ENCODE measurements at places on chromosomes 7 and 10.
A peak's percentile ranks its signal among the peaks of the same experiment; 100 is the strongest.

DNA sequence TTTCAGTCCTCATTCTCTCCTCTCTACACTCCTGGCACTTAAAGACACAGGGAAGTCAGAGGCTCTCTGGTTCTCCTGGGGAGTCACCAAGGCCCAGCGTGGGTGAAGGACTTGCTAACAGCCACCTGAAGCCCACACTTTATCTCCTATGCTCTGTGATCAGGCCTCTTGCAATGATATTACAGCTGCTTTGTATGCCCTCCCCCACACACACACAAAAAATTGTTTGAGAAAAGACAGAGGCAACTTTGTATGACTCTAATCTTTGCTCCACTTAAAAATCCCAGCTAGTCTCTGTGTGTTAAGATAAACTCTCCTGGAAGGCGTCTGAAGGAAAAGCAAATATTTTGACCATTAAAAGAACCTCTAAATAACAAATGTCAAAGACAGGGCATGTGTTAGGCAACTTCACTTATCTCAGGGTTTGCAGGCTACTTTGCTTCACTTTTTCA, 507.2 kb downstream of the TNS3 start:
- DNase-seq: no peak

DNA sequence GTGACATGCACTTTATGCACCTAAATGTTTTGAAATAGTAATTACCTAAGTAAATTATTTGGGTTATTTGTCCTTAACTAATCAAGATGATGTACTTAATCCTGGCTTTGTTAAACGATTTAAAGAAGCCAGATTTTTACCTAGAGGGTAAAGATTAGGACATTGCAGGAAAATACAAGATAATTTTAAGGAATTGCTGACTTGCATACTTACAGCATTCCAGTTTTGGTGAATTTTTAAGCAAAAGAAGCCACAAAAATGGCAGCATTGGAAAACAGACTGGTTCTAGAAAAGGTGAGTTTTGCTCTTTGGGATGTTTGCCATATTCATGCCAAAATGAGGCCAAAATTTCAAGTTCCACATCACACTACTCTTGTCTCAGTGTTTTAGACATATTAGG, 33.4 kb downstream of the BCAP29 start:
- DNase-seq: no peak

DNA sequence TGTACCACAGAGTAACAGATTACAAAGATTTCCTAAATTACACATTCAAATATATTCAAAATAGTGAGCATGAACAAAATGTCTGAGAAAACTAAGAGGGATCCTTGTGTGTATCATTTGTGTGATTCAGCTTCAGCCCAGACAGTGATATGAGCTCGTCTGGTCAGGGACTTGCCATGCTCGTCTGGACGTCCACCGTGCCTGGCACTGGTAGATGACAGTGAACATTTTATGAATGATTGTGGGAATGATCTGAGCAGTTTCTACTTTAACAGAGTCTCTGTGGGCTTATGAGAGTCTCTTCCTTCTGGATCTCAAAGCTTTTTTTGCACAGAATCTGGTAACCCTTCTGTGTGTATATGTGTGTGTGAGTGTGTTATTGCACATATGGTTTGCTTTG, 34.2 kb upstream of the ANKRD2 start:
- DNase-seq: no peak

- peak; percentile 92 for DNase-seq
Observed at GRCh38 chr7:96120445-96121225, 201.3 kb downstream of the SLC25A13 start.

DNA sequence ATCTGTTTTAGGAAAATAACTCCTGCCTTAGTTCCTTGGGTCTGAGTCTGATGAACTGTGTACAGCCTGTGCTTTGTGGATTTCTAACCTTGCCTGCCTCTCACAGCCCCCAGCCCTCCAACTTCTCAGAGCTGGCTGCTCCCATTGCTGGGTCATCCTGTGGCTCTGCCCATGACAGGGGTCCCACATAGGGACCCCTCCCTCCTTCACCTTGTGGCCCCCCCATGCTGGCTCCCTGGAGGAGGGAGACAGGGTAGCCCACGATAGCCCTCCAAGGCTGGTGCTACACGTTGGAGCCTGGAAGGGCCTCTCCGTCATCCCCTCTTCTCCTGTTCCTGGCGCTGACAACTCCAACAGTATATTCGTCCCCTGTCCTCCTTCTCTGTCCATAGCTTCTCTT, 2.8 kb upstream of the DENND2A start:
- no peak for DNase-seq

DNA sequence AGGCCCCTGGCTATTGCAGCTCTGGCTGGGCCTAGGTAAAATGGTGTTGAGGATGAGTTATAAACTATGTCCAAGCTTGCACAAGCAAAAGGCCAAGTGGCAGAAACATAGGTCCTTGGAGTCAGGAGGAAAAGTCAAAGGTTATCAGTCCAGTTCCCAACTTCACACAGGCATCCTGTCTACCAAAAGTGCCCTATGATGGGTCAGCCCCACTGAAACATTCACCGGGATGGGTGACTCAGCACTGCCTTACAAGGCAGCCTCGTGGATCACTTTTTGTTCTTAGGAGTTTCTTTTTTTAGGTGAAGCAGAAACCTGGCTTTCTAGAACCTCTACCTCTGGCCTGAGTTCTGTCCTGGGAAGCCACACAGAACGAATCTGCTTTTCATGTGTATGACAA, 158.8 kb upstream of the LYZL2 start:
- no peak for DNase-seq

DNA sequence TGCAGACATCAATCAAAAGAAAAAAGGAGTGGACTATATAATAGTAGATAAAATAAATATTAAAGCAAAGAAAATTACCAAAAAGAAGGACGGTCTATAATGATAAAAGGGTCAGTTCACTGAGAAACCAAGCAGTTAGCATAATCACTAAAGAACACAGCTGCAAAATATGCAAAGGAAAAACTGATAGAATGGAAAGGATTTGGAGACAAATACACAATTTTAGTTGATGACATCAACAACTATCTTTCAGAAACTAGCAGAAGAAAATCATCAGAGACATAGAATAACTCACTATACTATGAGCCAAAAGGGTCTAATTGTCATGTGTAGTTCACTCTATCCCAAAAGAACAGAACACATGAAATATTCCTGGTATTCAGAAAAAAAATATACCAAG, 316.4 kb upstream of the IGFBP3 start:
- no peak for DNase-seq

GRCh38 chr10:93160829-93161228, 87.1 kb downstream of the CYP26A1 start:
- no peak for DNase-seq

DNA sequence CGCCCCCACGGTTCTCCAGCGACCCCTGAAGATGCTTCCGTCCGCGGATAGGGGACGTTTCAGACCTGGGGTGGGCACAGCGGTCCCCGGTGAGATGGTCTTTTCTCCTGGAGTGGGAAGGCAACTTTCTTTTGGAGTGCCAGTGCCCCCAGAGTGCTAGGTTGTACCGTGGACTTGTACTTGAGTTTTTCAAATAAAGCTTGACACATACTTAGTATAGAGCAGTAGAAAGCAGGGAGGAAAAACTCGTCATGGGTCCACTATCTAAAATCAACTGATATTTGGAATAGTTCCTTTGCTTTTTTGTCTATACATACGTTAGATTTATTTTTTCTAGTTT, 28.4 kb downstream of the RBM20 start:
- no peak for DNase-seq

- no peak for DNase-seq
Observed at GRCh38 chr10:72328829-72329204, 25.9 kb downstream of the DNAJB12 start.

DNA sequence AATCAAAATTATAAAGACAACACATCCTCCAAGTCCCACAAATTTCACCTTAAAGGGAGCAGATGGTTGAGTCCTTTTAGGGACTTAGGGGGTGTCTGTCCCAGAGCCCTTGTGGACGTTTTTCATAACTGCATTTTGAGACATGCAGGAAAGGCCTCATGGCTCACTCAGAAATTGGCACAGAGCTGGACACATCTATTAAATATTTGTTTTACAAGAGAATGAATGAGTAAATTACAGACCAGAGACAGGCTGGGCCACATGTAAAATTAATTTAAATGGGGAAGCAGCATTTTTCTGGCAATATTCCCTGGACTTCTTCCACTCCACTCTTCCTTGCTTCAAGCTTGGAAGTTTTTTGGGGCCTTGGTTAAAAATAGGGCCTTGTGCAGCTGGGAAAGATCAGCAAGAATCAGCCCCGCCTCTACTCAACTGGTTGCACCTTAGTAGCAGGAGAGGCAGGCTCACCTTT, 20.0 kb downstream of the LAMB1 start:
- peak; percentile 58 for DNase-seq
